EL (cell line): ENCODE measurements at places on chromosomes 4 and X.

DNA sequence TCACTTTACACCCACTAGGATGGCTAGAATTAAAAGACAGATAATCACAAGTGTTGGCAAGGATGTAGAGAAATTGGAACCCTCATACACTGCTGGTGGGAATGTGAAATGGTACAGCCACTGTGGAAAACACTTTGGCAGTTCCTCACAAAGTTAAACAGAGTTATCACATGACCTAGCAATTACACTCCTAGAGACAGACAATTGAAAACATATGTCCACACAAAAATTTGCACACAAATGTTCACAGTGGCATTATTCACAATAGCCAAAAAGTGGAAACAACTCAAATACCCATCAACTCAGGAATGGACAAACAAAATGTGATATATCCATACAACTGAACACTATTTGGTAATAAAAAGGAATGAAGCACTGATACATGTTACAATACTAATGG lies 5.7 kb downstream of the ZNF280C start:
- DNase-seq = no peak

DNA sequence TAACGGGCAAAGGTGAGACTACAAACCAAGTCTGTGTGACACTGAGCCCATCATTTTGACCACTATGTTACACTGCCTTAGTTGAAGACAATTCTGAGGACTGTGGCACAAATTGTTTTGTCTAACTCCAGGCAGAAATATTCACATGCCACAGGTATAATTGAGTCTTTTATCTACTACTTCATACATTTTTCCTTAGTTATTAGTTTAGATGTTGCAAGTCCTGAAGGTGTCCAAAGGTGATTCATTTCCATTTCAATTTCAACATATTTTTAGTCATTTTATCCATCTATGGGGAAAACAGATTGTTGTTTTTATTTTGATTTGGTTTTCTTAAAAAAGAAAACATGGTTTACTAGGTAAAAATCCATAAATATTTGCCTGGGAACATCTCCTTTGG lies 341.7 kb upstream of the SMIM31 start:
- no peak for DNase-seq

GRCh38 chrX:7272346-7272745 lies 124.4 kb upstream of the PUDP start:
- DNase-seq = no peak

DNA sequence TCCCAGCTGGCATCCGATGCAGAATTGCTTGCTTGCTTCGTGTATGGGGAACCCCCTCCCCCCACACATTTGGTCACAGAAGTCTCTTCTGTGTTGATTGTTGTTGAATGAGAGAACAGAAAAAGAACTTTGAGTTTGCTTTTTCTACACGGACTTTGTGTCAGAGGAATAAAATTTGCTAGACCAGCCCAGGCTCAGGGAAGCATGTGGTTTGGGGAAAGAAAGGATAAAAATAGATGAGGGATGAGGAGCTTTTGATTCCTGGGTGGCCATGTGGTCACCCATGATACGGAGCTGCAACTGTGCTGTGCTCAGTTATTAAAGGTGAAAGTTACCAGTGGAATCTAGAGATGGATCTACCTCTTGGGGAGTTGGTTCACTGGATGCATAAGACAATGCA lies 34.2 kb upstream of the ESX1 start:
- DNase-seq = no peak

- no peak for DNase-seq
These were observed 15.9 kb downstream of the CCDC149 start for GRCh38 chr4:24896977-24897376.

DNA sequence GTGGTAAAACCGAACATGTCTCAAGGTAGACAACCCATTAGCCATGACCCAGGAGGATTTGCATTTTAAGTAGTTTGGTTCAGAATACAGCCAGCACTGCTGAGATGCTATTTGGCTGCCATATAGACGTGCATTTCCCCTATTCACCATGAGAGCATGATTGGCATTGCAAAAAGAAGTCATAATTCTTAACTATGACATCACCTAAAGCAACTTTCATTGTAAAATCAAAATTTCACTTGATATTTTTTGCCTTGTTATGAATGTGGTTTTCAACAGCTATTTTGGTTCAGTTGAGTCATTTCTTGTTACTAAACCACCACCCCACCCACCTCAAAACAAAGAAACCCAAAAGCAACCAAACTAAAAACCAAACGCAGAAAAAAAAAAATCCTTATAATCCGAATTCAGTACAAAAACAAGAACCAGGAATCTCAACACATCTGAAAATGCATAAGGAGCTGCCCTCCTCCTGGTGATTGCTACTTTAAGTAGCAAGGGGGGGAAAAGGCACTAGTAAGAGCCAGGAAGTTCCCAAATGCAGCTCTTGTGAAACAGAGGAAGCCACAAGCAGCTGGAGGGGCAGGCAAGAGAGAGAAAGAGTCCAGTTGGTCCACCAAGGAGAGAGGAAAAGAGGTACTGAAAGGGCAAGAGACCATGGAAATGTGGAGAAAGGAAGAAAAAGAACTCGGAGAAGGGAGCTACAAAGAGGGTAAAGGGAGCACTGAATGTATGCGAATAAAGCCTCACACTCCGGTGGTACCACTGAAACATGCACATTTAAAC lies 3.1 kb downstream of the SLITRK4 start:
- no peak for DNase-seq

- DNase-seq = no peak
These were observed 39.3 kb upstream of the IQSEC2 start for GRCh38 chrX:53320543-53321229.

- no peak for DNase-seq
These were observed 450.6 kb upstream of the RASGEF1B start for GRCh38 chr4:81922313-81922712.

GRCh38 chr4:169115897-169116254 lies 105.8 kb upstream of the CBR4 start:
- peak; percentile 93 for DNase-seq

- no peak for DNase-seq
These were observed 19.9 kb downstream of the MAN2B2 start for GRCh38 chr4:6594826-6595355.

- no peak for DNase-seq
These were observed 7.3 kb upstream of the RAB9B start for GRCh38 chrX:103839404-103839803.

- no peak for DNase-seq
These were observed 92.7 kb downstream of the SPATA18 start for GRCh38 chr4:52143815-52144214.

DNA sequence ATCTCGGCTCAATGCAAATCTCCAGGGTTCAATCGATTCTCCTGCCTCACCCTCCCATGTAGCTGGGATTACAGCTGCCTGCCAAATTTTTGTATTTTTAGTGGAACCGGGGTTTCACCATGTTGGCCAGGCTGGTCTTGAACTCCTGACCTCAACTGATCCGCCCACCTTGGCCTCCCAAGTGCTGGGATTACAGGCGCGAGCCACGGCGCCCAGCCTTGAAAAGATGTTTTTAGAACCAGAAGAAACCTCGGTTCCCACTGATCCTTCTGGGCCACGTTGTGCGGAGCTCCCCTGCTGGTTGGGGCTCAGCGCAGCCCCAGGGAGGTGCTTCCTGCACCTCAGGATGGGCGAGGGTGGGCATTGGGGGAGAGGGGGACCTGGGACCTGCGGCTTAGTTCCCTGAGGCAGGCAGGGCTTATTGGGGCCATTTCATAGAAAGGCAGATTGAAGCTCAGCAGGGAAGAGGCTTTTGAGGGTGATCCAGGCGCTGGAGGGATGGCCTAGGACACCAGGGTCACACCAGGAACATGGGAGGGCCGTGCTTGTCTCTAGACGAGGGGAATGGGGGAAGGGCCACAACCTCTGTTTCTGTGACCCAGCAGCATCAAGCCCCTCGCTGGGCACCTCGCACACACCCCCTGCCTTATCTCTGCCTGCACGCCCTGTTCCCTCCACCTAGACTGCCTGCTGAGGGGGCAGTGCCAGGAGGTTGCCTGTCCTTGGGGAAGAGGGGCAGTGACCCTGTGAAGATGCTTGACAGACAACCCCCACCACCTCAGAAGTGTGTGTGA lies 6.3 kb upstream of the ADD1 start:
- DNase-seq = no peak

- DNase-seq = no peak
These were observed 1.3 kb upstream of the FHIP1A start for GRCh38 chr4:151407466-151408379.

- peak; percentile 8 for DNase-seq
These were observed 12.2 kb downstream of the ITIH6 start for GRCh38 chrX:54785901-54786300.

DNA sequence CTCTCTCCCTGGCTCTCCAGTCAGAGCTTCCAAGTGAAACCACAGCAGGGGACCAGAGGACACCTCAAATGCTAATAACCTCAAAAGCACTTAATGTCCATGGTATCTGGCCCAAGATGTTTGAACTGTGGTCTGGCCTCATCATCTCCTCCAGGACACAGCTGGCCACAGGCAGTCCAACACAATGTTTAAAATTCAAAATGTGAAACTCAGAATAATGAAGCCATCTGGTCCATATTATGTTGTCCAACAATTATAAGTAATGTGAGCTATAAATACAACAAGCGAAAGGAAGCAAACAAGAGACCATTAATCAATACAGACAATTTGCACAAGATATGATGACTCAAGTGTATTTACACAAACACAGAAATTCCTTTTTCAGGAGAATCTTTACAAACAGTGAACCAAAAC lies 90.7 kb upstream of the S100G start:
- DNase-seq = no peak

GRCh38 chr4:106273831-106274230 lies 42.2 kb downstream of the TBCK start:
- DNase-seq = peak; percentile 45

GRCh38 chrX:9416562-9417348 lies 48.1 kb upstream of the TBL1X start:
- peak; percentile 0 for DNase-seq

- DNase-seq = no peak
These were observed 28.2 kb downstream of the IGFBP7 start for GRCh38 chr4:57081651-57082621.

DNA sequence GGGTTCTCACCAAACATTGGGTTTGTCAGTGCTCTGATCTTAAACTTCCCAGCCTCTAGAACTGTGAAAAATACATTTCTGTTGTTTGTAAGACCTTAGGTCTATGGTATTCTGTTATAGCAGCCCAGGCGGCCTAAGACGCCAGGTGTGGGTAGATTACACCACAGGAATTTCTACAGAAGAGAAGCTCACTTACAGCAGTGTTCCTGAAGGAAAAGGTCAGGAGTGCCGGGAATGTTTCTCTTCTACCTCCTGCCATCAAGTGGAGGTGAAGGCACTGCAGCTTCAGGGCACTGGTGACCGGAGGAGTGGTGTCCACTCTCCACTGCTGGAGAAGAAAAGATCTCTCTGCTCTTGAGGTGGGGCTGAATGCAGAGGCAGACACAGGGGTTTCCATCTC lies 45.7 kb downstream of the FHDC1 start:
- no peak for DNase-seq

DNA sequence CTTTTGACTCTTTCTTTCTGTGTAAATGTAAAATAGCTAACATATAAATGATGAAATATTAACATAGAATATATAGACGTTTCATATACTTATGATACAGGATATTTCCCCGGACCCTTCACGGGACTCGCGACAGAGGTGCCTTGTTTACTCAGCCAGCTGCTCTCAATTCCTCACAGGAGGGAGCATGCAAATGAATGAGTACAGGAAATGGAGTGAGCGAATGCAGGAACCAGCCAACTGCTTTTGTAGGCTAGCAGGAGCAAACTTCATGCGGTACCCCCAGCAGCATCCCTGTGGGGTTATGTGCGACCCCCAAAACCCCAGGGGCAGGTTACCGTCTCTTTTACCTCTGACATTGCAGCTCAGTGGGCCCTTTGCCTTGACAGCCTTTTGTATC lies 110.3 kb upstream of the PDHA2 start:
- no peak for DNase-seq

- no peak for DNase-seq
These were observed 394.7 kb downstream of the IL1RAPL1 start for GRCh38 chrX:28981952-28982351.

- no peak for DNase-seq
These were observed 673.7 kb downstream of the FAT4 start for GRCh38 chr4:125988464-125988863.

- DNase-seq = peak; percentile 85
These were observed 31.6 kb upstream of the CT47C1 start for GRCh38 chrX:119041175-119041574.

DNA sequence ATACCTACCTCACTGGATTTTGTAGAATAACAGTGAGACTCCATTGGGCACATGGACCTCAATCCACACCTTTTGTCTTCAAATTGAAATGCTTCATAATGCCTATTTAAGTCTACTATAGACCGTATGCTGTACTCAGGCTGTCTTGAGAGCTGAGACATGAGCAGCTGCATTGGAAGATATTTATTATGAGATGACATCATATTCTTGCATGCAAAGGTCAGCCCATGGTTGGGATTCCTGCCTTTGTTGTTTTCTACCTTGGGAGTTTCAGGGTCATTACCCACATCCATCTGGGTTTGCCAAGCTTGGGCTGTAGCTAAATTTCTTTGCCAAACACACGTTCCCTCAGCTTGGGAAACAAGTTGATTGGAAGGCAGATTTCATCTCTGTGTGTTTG lies 33.2 kb upstream of the MAMLD1 start:
- no peak for DNase-seq

DNA sequence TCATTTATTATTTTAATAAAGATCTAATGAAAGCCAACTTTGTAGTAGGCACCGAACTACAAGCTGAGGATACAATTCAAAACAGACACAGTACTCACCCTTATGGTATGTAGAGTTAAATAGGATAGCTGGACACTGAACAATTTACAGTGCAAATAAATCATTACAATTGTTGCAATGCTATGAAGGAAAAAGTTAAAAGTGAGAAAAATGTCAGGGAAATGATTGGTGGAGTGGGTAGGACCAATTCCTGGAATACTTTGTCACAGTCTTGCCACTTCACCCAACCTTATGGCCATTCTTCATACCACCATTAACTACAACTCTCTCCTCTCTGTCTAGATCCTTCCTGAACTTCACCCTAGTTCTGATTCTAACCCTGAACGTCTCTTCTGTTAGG lies 70.1 kb upstream of the CCSER1 start:
- no peak for DNase-seq

DNA sequence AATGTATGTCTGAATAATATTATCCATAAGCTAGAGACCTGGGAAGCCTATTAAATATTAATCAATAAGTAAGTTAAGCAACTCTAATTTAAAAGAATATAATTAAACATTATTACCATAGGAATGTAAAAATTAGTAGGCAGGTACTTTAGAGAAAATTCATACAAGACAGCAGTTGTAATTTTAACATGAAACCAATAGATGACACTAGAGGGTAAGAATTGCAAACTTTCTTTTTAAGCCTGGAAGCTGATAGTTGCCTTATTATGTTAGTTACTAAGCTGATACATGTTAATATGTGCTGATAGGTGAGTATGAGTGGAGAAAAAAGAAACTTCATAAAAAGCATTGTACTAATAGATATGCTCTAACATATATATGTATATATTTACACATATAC lies 1157.4 kb downstream of the FAM133A start:
- DNase-seq = no peak
